ENCODE measurements at places on chromosomes 7 and 10.

DNA sequence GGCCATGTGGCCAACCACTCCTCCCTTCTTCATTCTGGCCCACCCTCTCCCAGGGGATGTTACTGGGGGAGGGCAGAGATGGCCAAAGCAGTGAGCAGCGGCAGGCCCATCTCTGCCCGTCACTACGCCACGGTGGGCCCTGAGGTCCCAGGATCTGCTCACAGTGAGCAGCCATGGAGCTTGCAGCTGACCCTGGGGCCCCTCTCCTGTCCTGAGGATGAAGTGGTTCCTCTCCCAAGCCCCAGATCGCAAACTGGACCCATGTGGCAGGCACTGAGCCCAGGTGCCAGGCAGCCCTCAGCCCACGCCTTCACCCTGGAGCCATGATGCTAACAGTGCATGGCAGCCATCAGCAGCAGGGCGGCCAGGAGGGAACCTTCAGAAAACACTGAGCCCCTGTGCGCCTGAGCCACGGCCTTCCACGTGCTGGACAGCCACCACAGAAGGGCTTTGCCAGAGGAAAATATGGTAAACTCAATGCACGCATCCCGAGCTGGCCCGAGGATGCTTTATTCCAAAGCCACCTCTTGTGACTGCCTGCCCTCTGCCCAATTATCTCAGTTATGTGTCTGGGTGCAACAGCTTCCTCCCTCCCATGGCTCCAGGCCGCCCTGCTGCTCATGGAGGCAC is 485.7 kb downstream of the PTPRN2 start:
- DNase-seq, result no peak

- no peak for DNase-seq
These were observed 29.0 kb upstream of the SUN1 start for GRCh38 chr7:803243-803635.

DNA sequence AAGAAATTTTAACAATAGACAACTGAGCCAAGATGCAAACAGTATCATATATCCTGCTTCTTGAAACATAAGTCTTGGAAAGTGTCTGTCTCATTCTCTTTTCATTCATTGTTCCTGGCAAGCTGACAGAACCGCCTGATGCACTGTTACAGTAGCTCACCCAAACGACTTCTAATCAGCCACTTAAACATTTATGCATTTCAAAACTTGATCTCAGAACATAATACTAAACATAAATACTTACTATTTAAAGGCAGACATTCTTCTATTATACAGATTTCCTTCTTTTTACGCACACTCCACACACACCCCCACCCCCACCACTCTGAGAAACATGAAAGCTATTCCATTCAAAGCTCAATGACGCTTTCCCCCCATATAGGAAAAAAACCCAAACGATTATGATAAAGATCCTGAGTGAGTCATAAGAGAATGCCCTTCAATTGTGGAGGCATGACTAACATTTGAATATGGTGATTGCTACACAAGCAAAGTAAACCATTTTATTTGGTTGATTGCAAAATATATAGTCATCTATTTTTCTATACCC is 30.5 kb downstream of the SHTN1 start:
- DNase-seq, result no peak

DNA sequence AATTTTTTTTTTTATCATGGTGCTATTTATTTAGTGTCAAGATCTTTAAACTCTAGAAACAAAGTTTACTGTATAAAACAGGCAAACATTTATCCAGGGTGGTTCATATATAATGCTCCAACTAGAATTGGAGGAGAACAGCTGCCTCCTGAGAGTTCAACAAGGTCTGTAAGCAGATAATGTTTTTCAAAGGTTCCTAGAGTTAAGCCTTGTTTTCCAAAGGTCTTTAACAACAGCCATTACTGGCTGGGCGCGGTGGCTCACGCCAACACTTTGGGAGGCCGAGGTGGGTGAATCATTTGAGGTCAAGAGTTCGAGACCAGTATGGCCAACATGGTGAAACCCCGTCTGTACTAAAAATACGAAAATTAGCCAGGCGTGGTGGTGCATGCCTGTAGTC is 316.7 kb downstream of the CCDC3 start:
- no peak for DNase-seq

DNA sequence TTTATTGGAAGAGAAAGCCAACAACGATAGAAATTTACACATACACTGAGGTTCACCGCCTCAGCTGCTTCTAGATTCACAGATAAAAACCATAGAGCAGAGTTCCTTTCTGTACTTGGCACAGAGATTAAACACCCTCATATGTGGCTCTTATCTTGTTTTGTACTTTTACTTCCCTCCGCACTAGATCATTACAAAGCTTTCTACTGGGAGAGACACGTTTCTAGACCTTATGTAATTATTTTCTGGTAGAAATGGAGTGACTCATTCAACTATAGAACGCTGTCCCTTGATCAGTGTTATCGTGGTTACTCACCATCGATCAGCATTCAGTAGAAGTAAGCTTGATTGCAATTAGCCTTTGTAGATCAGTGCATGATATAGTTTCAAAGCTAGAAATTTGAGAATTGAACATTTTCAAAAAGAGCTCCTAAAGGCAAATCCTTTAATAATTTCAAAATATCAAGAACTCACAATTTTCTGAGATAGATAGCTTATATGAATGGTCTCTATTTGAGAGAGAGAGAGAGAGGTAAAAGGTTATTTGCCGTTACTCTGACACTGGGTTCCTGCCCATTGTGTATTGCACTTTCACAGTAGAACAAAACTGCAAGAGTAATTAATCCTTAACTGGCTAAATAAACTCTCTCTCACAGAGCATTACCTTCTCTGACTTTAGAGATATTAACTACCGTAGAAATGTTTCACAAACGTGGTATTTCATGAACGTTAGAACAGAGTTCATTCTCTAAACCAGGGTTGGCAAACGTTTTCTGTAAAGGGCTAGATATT is 26.1 kb upstream of the DNAJC1 start:
- no peak for DNase-seq

DNA sequence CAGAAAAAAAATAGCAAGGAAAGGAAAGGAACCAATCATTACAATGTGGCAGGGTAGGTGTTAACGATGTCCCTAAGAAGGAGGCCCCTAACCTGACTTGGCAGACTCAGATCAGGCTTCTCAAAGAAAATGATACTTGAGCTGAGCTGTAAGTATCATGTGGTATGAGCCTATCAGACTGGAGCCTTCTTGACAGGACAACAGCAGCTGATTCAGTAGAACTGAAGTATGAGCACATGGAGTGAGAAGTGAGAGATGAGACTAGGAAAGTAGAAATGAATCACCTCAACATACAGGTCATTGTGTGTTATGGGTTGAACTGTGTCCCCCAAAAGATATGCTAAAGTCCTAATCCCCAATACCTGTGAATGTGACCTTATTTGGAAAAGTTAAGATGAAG is 66.3 kb downstream of the MTERF1 start:
- no peak for DNase-seq

DNA sequence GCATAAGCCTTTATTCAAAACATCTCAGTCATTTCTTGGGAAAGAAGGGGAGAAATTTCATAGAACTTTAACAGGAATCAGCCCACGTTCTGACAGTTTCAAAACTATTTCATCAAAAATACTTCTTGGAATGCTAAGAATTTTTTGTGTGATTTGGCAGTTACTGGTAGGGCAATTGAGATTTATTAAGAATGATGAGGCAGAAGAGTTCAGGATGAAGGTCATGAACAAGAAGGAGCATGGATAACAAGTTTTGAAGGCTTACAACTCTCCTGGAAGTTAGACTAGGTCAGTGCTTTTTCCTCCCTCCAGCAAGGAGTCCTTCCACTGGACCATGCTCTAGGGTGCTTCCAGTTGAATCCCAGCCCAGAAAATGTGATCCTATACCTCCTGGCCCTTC is 569.9 kb downstream of the ANKRD7 start:
- no peak for DNase-seq

DNA sequence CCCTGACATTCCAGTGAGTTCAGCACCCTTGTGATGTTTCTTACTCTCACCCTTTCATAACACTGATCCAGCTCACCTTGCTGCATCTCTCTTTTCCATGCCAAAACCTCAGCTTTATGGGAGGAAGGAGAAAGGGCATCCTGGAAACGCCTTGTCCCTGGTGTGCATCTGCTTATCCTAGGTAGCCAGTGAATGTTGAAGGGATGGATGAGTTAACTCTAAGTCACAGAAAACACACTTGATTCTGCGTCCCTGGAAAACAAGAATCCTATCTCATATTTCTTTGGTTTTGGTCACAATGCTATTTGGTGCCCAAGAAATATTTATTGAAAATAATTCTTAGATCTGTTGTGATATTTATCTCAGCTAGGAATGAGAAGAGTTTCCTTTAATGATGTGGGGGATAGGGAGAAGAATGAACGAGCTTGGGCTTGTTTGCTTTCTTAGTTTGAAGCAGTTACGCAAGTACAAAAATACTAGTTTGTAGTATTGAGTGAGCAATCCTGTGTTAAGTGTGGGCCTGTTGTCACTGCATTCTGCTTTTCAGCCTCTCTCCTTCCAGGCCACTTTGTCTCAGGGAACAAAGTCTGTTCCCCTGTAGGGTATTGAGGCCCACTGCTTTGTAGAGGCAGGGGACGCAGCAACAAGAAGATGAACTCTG is 126.5 kb downstream of the ARID5B start:
- no peak for DNase-seq

DNA sequence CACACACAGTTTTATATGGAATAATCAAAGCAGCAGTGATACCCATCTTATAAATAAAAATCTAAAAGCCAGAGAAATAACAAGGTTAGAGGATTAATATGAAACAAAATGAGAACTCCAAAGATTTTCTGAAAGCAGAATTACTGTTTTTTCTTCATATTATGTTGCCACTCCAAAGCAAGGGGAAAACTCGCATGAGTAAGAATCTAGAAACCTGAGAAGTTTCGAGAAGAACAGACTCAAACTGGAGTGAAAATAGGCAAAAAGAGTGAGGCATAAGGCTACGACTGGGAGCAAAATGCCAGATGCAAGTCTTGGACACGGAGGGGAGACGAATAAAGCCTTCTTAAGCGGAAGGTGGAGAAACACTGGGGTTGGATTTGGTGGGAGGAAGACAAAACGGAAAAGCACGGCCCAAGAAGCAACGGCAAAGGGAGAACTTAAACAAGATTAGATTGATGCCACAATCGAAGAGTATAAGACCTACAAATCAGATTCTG is 923 bp downstream of the TNPO3 start:
- no peak for DNase-seq

DNA sequence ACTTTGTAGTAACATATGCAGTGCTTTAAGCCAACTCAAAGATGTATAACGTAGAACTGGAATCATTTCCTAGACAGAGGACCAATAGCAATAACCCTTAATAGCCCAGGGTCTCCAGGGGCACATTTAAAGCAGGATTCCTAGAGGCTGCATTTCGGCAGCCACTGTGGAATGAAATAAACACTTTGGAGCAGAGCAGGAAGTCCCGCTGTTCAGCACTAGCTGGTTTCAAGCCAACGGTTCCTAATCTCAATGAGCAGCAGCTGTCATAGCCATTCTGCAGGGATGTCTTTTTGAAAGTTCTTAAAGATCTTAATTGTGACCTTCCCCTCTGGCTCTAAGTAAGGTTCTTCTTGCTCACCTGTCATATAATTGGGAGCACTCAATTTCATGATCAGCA is 18.4 kb upstream of the MACROH2A2 start:
- DNase-seq, result no peak

DNA sequence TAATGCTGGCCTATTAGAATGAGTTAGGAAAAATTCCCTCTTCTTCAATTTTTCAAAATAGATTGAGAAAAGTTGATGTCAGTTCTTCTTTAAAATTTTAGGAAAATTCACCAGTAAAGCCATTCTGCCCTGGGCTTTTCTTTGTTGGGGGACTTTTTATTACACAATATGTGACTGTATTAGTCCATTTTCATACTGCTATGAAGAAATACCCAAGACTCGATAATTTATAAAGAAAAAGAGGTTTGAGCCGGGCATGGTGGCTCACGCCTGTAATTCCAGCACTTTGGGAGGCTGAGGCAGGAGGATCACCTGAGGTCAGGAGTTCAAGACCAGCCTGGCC is 12.7 kb downstream of the TAS2R40 start:
- DNase-seq, result no peak

DNA sequence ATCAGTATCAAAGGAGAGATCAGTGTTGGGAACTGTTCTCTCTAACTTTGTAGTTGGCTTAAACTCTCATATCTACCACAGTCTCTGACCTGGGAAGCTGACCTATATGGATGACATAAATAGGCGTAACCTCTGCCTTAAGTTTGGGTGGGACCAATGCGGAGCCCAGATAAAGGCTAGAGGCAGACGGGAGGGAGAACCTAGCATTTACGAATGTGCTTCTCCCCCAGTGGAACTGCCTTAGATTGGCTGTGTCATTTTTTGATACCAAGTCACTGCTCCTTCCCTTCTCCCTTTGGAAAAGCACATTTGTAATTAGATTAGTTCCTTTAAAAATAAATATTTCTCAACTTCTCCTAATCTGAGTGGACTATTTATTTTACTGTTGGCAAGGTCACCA is 23.7 kb upstream of the LRRN3 start:
- no peak for DNase-seq

- DNase-seq, result no peak
These were observed 72.6 kb downstream of the AP3M1 start for GRCh38 chr10:74078037-74078436.

GRCh38 chr7:40916813-40917212 is 782.0 kb downstream of the SUGCT start:
- DNase-seq, result no peak

DNA sequence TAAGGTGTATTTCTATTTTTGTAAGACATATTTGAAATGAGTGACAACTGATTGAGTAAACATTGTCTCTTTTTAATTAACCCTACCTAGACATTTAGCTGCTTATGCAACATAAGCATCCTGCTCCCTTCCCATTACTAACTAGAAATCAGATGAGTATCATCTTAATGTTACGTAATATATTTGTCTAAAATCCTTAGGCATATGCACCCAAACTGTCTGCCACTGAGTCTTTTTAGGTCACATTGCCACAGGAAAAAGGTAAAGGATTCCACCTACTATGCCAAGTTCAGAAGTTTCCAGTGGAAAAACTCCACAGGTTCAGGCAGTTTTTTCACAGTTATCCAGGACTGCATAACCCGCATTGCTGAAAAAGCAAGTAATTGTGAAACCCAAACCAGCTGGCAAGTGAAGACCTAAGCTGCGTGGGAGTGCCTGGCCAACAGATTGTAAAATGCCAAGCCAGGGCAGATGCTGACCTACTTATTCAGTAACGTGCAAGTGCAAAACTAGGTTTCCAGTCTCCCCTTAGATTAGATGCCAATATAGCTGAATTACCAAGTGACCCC is 983.7 kb downstream of the GATA3 start:
- no peak for DNase-seq
